ENCODE measurements at places on chromosomes 3 and 15.

DNA sequence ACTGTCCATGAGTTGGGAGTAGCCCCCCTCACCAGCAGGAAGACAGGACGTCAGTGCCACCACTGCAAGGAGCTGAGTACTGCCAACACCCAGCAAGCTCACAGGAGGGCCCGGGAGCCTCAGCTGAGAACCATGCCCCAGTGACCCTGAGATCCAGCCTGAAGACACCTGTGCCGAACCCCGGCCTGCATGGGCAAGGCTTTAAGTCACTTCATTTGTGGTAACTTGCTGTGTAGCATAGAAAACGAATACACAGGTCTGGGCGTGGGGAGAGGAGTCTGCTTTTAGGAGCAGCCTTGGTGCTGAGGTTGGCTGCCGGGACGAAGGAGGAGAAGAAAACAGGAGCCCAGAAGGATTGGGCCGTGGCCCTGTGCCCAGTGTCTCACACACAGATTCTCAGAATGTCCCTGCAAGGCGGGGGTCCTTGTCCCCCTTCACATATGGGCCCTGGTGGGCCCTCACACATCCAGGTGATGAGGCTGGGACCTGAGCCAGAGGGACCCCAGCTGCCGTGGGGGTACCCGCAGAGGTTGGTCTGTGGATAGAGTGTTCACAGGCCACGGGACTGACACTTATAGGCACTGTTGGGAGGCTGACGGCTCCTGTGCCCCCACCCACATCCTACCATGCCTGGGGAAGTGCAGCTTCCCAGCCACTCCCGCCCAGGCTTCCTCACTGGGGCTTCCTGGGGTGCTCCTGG is 85.3 kb downstream of the PLXNA1 start:
- DNase-seq = no peak

GRCh38 chr3:132783152-132783551 is 60.9 kb upstream of the NPHP3 start:
- DNase-seq = no peak

GRCh38 chr15:27248251-27248650 is 277.3 kb downstream of the GABRG3 start:
- DNase-seq = no peak

DNA sequence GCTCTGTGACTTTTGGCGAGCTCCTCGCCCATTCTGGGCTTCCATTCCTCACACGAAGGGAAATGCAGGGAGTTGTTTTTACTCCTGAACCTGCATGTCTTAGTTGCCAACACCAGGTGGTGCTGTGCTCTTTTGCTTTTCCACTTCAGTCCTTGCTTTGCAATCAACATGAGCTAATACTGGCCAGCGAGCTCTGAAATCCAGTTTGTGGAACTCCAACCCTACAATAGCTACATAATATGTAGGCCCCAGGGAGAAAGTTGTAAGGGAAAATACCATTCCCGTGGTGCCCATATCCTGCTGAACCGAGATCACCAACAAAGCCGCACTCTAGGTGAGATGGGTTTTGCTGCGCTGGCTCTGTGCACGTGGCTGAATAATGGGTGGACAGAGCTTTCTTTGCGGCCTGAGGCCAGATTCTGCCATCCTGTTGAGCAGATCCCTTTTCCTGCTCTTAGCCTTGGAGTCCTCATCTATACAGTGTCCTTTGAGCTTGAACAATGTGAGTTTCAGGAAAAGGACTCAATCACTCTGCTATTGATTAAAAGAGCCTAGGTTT is 25.0 kb downstream of the LSM3 start:
- peak; percentile 16 for DNase-seq

DNA sequence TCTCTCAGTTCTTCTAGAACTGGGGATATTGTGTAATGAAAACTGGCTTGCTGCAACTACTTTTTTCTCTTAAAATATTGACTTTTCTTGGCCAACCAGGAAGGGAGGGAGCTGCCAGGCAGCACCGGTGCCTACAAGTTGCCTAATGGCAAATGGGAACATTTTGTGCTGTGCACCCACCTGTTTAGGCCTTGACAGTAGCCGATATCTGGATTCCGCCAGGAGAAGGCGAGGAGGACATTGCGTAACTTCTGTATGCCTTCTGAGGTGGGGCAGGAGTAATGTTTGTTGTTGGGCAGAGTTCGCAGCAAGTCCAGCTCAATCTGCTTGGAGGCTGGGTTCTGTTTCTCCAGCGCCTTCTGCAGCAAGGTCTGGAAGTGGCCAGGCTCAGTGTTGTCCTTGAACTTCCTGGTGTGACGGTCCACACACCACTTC is 64.9 kb downstream of the TBC1D2B start:
- DNase-seq = no peak

DNA sequence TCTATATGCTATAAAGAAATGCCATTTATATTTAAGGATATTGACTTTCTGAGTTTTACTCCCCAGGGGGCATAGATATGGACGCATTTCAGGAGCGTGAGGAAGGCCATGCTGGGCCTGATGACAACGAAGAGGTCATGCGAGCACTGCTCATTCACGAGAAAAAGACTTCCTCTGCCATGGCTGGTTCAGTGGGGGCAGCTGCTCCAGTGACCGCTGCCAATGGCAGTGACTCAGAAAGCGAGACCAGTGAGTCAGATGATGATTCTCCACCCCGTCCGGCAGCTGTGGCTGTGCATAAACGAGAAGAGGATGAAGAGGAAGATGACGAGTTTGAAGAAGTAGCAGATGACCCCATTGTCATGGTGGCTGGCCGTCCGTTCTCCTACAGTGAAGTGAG is 38.4 kb downstream of the GTF2E1 start:
- no peak for DNase-seq

DNA sequence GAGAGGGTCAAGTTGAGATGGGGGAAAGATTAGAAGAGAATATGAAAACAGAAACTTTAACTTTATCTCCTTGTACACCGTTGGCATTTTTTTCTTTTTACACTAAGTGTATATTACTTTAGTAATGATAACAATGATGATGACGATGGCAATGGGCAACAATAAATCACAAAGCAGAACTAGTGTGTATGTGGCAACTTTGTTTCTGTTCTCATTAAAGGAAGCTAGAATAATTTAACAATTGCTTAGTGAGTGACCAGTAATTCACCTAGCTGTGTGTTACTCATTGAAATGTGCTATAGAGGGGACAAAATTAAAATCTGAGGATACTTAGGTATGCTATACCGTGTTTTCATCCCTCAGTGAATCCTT is 318.5 kb upstream of the TBL1XR1 start:
- DNase-seq = no peak

DNA sequence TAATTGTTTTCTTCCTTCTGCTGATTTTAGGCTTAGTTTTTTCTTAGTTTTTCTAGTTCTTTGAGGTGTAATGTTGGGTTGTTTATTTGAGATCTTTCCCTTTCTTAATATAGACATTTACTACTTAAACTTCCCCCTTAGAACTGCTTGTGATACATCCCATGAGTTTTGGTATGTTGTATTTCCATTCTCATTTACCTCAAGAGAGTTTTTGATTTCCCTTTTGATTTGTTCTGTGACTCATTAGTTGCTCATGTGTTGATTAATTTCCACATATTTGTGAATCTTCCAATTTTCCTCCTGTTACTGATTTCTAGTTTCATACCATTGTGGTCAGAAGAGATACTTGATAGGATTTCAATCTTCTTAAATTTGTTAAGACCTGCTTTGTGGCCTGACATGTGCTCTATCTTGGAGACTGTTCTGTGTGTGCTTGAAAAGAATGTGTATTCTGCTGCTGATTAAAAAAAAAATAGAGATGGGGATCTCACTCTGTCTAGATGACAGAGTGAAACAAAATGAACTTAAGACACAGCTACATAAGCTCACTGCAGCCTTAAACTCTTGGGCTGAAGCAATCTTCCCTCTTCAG is 22.3 kb downstream of the GRM2 start:
- no peak for DNase-seq

GRCh38 chr3:127692501-127693335 is 20.0 kb downstream of the ABTB1 start:
- no peak for DNase-seq

DNA sequence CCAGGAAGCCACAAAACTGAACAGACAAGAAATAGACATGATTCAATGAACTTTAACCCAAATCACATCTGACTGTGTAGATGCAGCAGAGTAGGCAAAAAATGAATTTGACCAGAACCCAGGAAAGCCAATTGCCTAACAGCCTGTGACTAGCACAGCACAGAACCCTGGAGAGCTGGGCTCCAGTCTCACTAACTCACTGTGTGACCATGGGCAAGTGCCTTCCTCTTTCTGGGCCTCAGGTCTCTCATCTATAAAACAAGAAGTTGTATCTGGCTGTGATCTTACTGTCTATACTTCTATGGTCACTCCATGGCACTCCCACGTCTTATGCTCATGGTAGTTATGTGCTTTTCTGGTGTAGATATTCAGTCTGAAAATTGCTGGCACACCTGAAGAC is 48.1 kb upstream of the USP3 start:
- DNase-seq = no peak

DNA sequence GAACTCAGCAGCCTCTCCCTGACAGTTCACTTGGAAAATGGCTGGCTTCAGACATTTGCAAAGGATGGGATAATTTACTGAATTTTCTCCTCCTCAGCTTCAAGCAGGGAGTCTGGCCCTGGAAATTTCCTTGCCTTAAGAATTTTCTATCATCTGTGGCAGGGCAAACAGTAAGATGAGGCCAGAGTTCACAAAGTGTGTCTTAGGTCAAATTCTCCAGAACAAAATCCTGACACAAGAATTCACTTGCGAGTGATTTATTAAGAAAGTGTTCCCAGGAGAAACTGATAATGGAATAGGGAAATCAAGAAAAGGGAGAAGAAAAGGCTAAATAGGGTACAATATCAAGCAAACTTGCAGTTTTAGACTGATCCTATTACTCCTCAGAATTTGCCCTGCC is 55.3 kb downstream of the SNTN start:
- DNase-seq = no peak

DNA sequence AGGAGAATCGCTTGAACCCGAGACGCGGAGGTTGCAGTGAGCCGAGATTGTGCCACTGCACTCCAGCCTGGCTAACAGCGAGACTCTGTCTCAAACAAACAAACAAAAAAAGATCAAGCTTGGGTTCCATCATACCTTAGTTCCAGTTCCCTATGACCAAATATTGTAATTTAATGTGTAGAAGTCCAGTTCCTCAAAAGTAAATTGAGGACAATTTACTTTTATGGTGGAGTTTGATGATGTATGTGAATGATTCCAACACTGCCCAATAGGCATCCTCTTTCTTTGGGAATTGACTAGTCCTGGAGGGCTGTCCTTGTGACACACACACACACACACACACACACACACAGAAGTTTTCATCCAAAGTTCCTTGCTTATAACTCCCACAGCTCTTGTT is 2.8 kb upstream of the PKM start:
- no peak for DNase-seq

DNA sequence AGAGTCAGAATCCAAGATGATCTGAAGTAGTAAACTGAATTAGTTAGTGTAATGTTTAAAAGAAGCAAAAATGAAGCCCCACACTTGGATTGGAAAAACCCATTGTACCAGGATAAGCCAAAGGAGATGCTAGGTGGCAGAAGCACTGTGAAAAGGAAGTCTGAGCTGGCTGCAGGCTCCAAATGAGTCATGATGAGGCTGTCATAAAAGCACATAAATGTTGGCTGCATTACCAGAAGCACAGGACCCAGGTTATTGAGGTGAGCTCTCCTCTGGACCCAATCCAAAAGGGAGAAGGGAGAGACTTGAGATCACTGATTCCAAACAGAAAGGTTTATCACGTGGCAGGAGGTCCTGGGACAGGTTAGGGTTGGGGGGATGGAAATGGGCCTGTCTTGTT is 3.2 kb upstream of the ACAN start:
- no peak for DNase-seq

DNA sequence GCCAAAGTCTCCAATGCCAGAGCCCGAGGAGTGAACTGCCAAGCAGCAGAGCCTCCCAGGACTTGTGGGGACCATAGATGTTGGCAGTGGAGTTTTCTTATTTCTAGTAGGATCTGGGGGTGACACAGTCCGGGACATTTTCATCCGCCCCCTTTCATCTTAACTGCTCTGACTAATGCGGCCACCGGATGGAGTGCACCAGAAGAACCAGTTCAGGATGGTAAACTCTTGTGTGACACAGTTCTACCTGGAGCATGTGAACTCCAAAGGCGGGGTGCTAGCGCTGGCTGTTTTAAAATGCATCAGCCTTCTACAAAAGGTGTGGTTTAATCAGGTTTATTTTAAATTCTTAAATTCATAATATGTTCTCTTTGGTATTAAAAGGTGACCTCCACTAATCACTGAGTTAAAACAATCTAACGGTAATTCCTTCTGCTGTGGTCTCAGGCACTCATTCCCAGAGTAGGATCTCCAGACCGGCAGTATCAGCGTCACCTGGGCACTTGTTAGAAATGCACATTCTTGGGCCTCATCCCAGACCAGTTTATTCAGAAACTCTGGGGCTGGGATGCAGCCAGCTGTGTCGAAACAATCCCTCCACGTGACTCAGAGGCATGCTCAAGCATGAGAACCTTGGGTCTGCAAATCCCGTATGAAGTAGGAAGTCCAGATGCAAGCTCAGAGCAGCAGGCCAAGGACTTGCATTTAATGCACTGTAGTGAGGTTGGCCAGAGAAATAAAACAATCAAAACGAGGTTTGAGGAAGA is 105.5 kb downstream of the GABRB3 start:
- no peak for DNase-seq

DNA sequence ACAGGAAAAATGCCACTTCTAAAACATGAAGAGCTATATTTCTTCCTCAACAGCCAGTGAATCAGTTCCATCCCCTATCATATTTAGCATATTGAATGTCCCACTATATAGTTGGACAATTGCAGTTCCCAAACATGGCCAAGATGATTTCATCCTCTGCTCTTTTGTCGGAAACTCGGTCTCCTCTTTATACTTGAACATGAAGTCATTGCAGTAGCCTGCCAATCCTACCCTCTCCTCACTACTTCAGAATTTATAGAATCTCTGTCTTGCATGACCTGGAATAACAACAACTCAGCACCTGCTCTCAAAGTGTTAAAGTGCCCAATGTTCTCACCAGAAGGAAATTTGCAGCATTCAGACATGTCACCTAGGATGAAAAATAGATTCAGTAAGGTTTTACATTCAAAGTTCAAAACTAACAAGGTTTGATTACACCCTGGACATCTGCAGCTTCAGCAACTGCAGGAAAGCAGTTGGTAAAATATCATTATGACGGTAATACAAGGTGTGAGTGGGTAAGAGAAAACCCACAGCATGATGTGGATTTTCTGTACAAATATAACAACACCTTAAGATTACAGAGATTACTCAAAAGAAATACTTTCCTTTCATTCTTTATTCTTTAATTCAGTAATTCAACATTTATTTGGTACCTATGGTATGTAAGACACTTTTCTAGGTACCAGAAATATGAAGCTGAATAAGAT is 52.5 kb downstream of the TP63 start:
- no peak for DNase-seq

DNA sequence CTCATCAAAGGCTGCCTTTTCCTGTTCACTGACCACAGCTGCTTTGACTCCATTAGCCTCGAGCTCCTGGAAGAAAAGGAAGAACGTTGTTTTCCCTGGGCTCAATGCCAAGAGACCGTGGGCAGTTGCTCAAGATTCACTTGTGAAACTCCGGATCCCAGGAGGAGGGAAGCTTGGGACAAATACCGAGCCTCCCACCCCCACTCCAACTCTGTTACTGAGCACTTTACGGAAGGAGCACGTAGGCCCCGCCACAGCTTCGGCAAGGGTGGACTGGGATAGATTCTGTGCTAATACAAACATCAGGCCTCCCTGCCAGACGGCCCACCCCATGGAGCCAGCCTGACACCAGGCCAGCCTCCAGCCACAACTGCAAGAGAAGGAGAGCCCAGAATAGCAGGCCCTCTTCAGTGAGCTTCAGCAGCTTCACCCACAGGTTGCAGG is 10.8 kb upstream of the FANCD2 start:
- DNase-seq = no peak

GRCh38 chr3:55488398-55489055 is 1.4 kb upstream of the WNT5A start:
- no peak for DNase-seq

All from stimulated activated CD4-positive, alpha-beta T cell treated with anti-CD3 and anti-CD28 coated beads, Interleukin-12 subunit alpha, Interleukin-12 subunit beta, amount 100 ng/mL, for 4 hours (primary cell).